ENCODE measurements at places on chromosomes 3 and 15.

- no peak for DNase-seq
Measured at GRCh38 chr15:83919319-83919830, 265.5 kb downstream of the ADAMTSL3 start.

DNA sequence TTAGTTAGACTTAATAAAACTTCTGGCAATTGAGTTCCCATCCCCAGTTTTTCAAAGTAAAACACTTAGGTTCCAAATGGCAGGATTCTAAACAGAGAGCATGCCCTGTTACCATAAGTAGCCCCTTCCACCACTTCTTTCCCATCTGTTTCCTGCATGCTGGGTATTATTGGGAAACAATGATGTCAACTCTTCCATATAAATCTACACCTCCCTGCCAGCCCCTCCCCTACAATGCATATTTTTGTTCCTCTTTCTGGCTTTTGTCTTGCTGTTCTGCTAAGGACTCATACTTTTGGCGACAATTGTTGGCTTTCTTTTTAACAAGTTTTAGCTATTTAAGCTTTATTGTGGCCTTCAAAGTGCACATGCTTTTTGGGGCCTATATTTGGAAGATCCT is 11.1 kb downstream of the ARHGAP31 start:
- DNase-seq = no peak

DNA sequence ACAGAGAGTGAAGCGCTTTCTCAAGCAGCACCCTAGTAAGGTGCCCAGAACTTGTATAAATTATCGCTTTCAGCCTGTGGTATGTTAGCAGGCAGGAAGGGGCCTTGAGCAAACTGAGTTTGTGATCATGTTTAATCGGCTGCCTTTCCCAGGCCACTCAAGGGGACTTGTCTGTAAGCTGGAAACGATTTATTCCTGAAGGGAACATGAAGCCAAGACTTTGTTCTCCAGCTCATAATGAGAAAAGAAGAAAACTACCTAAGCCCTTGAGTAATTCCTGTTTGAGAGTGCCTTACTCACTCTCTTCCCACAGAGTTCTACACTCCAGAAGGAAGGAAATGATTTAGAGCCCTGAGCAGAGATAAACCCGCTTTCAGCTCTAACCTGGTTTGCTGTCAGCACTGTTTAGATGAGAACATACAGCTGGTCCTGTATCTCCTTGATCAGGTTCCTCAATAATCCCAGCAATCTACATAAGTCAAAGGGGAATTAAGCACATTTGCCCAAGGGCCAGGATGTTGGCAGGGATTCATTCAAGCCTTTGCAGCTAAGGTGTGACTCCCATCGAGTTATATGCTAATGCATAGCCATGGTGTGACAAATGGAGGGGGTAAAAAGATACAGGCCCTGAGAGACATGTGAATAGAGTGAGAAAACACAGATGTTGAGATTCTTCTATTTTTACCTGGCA is 187.7 kb upstream of the SLC24A5 start:
- DNase-seq = no peak

DNA sequence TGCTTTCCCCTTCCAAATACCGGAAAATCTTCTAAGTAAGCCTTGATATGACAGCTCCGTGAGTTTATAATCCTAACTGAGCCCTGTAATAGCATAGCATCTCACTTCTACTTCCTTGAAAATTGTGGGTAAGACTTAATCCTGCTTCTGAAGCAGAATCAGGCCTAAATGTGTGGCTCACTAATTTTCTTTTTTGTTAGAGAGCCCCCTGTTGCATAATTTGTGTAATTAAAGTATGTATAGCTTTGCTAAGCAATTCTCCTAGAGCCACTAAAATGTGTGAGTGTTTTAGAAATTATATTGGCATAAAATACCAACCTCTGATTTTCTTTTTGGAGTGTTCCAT is 304.4 kb downstream of the FGF12 start:
- no peak for DNase-seq

- DNase-seq = no peak
Measured at GRCh38 chr3:78794431-78794830, 973.4 kb downstream of the ROBO1 start.

GRCh38 chr3:12280357-12280806 is 8.5 kb upstream of the PPARG start:
- DNase-seq = no peak

DNA sequence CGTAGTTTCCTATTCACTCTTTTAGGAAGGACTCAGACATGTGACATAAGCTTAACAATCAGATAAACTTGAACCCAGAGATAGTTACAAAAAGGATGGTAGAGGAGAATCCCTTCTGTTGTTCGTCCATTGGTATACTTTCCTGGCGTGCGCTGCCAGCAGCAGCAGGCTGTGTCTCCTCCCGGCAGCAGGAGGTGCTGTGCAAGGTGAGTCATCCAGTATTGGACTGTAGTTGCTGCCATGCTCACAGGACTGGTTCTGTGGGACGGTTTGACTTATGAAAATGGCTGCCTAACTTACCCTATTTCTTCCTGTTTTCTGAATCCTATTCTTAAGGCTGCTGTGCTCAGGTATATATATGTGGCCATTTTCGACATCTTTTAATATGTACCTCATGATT is 253.4 kb upstream of the LRRC3B start:
- DNase-seq = no peak

GRCh38 chr15:89067751-89068150 is 20.5 kb upstream of the ABHD2 start:
- no peak for DNase-seq

GRCh38 chr15:58761010-58761388 is 10.1 kb upstream of the MINDY2 start:
- DNase-seq = no peak

DNA sequence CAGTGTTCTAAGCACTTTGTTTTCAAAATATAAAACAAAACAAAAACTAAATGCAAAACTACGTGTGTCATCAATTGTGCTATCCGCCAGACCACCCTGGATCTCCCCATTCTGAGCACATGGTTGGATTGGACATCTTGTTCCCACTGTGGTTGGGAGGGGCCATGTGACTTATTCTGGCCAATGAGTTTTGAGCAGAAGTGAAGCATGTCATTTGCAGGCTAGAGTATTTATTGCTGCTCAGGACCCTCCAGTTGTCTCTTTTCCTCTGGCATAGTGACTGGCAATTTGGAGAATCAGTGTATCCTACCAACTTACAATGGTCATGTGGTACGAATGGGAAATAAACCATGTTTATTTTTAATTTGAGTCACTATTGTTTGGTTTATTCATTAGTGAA is 70.2 kb upstream of the ST8SIA2 start:
- no peak for DNase-seq

DNA sequence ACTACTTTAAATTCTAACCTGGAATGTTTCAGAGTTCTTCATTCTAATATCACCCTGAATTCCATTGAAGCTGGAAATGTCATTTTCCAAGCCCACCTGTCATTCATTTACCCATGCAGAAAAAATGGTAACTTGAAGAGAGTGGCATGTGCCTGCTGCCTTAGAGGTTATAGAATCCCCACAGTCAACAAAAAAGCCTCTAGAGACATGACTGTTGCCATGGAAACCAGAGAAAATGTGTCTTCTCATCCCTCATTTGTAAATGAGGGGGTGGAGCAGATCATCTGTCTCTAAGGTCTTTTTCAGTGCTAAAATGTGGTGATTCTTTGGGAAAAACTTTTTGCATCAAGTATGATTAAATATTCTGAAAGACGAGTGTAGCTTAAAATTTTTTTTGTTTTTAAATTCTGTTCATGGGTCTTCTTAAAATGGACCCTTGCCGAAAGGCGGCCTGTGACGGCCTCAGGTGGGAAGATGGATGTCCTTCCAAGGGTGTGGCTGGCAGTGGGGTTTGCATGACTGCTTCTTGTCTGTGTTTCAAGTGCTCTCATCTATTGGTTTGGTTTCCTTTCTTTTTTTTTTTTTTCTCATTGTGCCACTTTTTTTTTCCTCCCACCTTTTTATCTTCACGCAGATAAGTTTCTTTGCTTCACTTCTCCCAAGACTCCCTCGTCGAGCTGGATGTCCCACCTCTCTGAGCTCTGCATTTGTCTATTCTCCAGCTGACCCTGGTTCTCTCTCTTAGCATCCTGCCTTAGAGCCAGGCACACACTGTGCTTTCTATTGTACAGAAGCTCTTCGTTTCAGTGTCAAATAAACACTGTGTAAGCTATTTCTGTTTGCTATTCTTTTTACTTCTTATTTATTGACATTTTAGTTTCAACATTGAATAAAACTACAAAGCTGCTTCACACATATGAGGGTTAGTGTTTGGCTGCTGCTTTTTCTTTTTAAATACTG is 23.0 kb downstream of the TPM1 start:
- no peak for DNase-seq

GRCh38 chr15:31732726-31733125 is 297.6 kb upstream of the CHRNA7 start:
- DNase-seq = no peak

DNA sequence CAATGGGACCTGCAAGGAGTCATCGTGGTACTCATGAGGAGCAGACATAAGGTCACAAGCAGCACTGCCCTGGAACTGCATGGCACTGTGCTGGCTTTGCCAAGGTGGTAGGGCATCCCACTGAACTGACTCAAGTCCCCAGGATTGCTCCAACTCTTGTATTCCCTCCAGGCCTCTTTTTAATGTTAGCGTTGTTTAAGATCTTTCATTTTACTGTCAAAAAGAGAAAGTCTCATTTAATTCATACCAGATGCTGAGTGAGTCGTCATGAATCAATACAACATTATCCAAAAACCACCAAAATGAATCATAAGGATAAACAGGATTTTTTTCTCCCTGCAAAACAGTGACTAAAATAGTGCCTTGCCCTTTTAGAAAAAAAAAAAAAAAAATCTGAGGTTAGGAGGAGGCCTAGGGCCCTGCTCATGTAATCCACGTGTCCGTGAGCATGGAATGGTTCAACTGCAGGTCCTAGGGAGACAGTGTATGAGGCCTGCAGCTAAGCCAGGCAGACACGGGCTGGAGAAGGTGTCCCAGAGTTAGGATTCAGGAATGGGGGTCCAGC is 36.7 kb upstream of the BLM start:
- DNase-seq = no peak

GRCh38 chr15:70669006-70669602 is 94.3 kb downstream of the UACA start:
- no peak for DNase-seq

DNA sequence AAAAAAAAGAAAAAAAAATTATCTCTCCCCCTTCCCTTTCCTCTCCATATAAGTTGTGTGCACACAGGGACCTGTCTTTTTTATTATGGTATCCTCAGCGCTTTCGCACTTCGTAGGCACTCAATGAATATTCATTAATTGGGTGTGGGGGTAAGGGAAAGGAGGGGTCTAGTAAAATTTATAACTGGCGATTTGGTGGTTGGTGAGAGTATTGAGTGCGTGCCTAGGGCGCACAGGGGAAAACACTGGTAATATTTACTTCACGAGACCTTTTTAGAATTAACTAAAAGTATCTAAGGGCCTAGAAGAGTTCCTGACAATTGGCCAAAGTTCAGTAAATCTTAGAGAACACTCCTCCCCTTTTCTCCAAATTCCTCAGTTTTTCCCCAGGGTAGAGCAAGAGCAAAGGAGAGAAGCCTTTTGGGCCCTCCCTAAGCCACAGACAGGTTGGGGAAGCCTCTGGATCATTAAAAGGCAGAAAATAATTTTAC is 25.7 kb downstream of the TYRO3 start:
- DNase-seq = no peak

DNA sequence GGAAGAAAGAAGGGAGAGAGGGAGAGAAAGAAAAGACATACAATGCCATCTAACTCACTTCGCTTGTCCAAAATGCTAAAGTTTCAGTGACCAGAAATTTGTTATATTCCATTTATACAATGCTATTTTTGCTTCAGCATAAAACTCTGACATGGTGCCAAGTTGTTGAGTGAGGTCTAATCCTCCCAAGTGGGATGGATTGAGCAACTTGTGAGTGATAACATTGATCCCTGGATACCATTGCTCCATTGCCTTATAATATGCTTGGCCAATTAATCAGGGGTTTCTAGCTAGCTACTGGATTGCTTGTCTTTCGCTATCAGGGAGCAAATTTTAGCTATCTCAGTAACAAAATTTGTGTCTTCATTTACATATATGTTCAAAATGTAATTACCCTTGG is 615.6 kb upstream of the DPPA4 start:
- DNase-seq = no peak

GRCh38 chr3:166223120-166223519 is 385.9 kb upstream of the BCHE start:
- DNase-seq = no peak

- no peak for DNase-seq
Measured at GRCh38 chr3:128970740-128971047, 23.2 kb downstream of the CFAP92 start.

DNA sequence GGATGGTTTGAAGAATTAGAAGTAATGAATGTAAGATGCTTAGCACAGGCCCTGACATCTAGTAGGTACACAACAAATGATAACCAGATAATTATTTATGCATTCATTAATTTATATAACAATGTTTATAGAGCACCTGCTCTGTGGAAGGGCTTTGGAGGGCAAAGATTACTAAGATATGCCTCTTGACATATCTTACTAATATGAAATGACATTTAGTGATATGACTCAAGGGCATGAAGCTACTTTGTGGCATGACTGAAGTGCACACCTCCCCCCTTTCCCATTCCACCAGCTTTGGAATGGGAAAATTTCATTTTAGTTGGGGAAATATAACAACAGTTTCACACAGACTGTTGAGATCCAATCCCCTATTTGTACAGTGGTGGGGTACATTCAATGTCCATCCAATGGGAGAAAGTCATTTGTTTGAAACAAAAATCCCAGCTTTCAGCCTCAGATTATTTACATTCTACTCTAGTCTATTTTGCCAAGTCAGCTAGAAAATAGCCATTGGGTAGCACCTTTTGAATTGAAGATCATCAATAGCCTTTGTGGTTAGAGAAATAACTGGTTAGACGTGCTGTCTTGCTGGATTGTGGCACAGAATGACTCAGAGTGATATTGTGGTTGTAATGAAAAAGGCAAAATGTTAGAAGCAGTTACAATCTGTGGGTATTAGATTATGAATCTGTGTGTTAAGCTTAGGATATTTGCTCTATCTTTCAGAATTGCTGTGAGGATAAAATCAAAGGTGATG is 72.9 kb downstream of the MOBP start:
- no peak for DNase-seq

- DNase-seq = no peak
Measured at GRCh38 chr3:141949972-141950371, 73.5 kb downstream of the ATP1B3 start.

DNA sequence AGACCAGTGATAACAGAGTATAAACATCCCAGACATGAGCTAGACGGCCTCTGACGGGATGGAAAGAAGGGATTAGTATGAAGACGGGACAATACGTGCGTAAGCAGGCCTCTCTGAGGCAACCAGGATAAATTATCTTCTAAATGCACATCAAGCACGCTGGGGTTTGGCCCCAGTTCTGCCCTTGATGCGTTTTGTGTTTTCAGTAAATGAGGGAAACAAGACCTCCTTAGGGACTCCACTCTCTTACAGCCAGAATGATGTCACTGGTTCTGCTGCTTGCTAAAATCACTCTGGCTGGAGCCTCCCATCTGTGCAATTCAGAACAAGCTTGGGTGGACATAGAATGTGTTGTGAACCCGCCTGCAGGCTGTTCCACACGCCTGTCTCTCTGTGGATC is 156.0 kb upstream of the MCTP2 start:
- peak; percentile 82 for DNase-seq

- no peak for DNase-seq
Measured at GRCh38 chr3:70742081-70742480, 429.6 kb upstream of the MDFIC2 start.

- DNase-seq = no peak
Measured at GRCh38 chr3:178513546-178514380, 22.5 kb upstream of the KCNMB2 start.
